Activated T-helper 17 cell treated with anti-CD3 and anti-CD28 coated beads, Interleukin-2, amount 50 U/mL, for 72 hours (primary cell): ENCODE measurements at places on chromosomes 2 and 18.

DNA sequence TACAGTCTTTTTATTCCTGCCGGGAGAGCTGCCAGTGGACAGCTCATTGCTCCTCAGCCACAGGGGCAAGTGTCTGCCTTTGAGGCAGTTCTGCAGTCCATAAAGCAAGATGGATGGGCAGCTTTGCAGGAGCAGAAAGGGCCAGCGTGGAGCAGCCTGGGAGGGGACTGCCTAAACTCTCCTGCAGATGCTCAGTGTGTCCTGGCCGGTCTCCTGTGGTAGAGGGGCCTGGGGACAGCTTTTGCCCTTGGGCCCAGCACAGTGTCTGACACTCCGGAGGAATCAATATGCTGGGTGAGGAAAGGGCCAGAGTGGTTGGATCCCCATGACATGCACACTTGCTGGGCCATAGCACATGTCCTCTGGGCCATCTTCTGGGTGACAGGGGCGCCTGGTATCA is 65.7 kb upstream of the DAPL1 start:
- H3K36me3 ChIP-seq: no peaks in the 10 kb centered on the region
- H3K4me3 ChIP-seq: no peak overlapping the region
- ATAC-seq: no peak

GRCh38 chr18:7383002-7383980 is 152.4 kb downstream of the LRRC30 start:
- H3K4me1 ChIP-seq: peaks cover 3% of the 10 kb centered on the region
- H3K4me3 ChIP-seq: no peak overlapping the region
- ATAC-seq: no peak

DNA sequence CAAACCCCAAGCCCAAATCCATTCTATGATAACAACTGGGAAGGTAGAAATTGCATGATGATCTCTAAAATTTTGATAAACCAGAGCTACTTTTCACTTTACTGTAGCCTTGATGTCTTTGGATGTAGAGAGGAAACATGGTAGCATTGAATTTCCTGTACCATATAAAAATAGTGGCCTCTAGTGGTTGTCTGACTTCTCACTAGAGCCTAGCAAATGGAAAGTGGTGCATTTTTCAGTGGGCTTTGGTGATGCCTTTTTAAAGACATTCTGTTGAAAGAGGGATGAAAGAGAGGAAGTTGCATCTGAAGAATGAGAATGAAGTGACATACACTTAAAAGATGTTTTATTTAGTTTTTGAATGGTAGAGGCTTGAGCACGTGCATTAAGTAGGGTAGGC is 662.2 kb downstream of the XIRP2 start:
- H3K4me3 ChIP-seq: no peak overlapping the region
- ATAC-seq: no peak
- no peak overlapping the region for H3K27ac ChIP-seq
- H3K36me3 ChIP-seq: no peaks in the 10 kb centered on the region
- no peaks in the 10 kb centered on the region for H3K27me3 ChIP-seq

DNA sequence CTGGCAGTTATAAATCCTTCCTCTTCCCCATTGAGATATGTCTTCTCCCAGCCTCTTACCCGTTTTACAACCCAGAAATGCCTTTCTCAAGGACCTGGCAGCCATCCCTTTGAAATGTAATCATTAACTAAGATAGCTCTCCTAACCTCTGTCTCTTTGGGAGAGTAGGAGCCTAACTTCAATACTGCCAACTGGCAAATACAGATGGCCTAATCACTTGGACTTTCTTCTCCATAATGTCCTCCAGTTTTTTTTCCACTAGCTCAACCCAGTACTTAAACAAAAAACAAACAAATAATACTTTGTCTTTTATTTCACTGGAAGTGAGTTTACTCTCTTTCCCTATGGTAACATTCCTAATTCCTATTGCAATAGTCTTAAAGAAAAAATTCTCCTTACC is 1391.1 kb downstream of the SUCLG1 start:
- ATAC-seq: no peak
- no peaks in the 10 kb centered on the region for H3K4me1 ChIP-seq
- no peaks in the 10 kb centered on the region for H3K36me3 ChIP-seq
- H3K4me3 ChIP-seq: no peak overlapping the region
- H3K27me3 ChIP-seq: no peaks in the 10 kb centered on the region

DNA sequence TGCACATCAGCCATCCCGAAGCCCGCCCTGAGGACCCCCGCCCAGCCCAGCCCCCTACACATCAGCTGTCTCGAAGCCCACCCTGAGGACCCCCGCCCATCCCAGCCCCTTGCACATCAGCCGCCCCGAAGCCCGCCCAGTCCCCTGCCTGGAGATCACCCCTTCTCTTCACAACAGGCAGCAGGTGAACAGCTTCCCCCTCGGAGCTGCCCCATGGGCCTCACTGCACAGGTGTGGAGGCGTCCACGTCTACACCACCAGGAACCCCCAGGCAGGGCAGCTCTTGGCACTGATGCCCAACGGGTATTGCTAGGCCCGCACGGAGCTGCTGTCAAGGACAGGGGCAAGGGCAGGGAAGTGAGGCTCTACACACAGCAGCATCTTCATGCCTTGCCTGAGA is 137.6 kb downstream of the HDAC4 start:
- no peak overlapping the region for H3K27ac ChIP-seq
- no peak for ATAC-seq
- H3K4me1 ChIP-seq: peaks cover 60% of the 10 kb centered on the region
- H3K27me3 ChIP-seq: no peaks in the 10 kb centered on the region
- peak overlapping the region; percentile 98 for H3K4me3 ChIP-seq
- peaks cover 7% of the 10 kb centered on the region for H3K36me3 ChIP-seq

DNA sequence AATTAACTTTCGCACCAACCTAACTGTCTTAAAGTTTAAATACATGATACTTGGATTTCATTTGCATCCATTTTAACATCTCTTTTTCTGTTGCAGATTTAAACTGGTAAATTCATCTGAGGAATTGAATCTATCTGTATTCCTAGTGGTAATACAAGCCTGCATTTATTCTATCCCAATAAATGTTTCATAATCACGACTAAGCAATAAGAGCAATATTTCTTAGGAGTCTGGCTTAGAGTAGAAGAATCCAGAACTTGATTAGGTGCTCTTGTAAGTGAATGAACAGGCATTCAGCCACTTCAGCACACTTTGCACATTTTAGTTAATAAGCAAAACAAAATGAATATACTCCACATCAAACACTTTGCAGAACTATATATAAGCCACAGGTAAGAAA is 27.0 kb downstream of the MSH6 start:
- peaks cover 5% of the 10 kb centered on the region for H3K4me1 ChIP-seq
- peaks cover 100% of the 10 kb centered on the region for H3K36me3 ChIP-seq
- ATAC-seq: no peak
- H3K27me3 ChIP-seq: no peaks in the 10 kb centered on the region
- no peak overlapping the region for H3K4me3 ChIP-seq

- H3K36me3 ChIP-seq: no peaks in the 10 kb centered on the region
- no peak for ATAC-seq
- H3K4me1 ChIP-seq: no peaks in the 10 kb centered on the region
- H3K4me3 ChIP-seq: no peak overlapping the region
- H3K27ac ChIP-seq: no peak overlapping the region
Observed at GRCh38 chr2:233789554-233789953, 11.4 kb downstream of the MROH2A start.

DNA sequence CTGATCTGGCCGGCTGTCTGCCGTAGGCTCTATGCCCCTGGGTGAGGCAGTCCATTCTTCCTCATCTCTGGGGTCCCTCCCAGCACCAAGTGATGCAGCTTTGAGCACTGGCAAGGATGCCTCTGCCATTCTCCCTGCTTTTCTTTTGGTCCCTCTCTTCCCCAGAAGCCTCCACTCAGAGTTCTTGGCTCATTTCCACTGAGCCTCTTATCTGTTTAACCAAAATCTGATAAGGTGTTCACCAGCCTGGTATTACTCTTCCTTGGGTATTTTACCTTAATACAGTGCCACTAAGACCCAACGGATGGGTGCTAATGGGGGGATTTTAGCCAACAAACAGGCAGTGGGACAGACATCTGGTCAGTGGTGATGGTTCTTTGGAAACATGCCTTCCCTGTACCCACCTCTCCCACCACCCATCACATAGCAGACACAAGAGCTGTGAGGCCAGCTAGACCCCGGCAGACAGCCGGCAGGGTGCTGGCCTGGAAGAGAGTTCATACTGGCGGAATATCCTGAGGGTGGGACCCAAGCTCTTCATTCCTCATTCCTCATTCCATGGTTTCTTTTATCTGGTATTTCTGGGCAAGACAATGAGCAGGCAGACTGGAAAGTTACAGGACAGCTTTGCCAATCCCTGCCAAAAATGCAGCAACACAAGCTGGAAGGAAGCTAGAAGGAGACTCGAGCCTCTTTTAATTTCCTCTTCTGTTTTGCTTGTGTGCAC is 34.6 kb downstream of the ZBTB7C start:
- no peaks in the 10 kb centered on the region for H3K36me3 ChIP-seq
- no peaks in the 10 kb centered on the region for H3K4me1 ChIP-seq
- H3K27me3 ChIP-seq: peaks cover 16% of the 10 kb centered on the region
- ATAC-seq: no peak
- H3K27ac ChIP-seq: no peak overlapping the region
- H3K4me3 ChIP-seq: no peak overlapping the region

- H3K4me3 ChIP-seq: no peak overlapping the region
- no peak overlapping the region for H3K27ac ChIP-seq
- ATAC-seq: peak; percentile 43
- H3K36me3 ChIP-seq: no peaks in the 10 kb centered on the region
- H3K4me1 ChIP-seq: no peaks in the 10 kb centered on the region
Observed at GRCh38 chr18:7830468-7830867, 263.4 kb downstream of the PTPRM start.

DNA sequence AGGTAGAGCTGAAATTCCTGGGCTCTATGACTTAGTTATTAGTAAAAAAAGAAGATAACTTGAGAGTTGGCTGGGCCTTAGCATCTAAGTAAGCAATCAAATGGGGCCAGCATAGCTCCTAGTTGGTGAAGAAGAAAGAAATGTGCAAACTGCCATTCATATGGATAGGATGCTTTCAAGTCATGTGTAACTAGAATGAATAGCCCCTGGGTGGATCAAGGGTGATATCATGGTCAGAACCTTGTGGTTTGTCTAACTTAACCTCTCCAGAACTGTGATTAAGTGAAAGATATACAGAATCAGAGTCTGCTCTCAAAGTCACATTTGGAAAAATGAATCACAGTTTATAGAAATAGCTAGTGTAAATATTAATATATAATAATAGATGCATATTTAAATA is 198.7 kb upstream of the DTNA start:
- no peaks in the 10 kb centered on the region for H3K4me1 ChIP-seq
- H3K27me3 ChIP-seq: no peaks in the 10 kb centered on the region
- no peak overlapping the region for H3K4me3 ChIP-seq
- no peak overlapping the region for H3K27ac ChIP-seq

DNA sequence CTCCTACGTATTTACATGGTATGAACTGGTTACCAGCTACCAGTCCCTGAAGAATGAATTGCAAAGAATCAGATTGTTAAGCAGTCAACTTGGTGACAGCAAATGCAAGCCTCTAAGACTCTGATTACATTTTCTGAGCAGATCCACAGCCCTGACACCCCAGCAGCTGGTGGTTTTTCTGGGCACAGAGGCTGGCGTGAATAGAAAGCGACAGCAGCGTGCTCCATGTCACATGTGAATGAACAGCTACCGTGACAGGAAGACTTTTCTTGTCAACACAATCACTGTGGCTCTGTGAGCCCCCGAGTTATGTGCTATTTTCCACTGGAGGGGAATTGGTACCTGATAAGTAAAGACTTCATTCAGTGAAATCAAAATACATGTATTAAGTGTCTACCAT is 93.2 kb upstream of the CBLN2 start:
- no peak for ATAC-seq
- no peak overlapping the region for H3K4me3 ChIP-seq
- no peaks in the 10 kb centered on the region for H3K36me3 ChIP-seq
- no peak overlapping the region for H3K27ac ChIP-seq
- no peaks in the 10 kb centered on the region for H3K27me3 ChIP-seq

DNA sequence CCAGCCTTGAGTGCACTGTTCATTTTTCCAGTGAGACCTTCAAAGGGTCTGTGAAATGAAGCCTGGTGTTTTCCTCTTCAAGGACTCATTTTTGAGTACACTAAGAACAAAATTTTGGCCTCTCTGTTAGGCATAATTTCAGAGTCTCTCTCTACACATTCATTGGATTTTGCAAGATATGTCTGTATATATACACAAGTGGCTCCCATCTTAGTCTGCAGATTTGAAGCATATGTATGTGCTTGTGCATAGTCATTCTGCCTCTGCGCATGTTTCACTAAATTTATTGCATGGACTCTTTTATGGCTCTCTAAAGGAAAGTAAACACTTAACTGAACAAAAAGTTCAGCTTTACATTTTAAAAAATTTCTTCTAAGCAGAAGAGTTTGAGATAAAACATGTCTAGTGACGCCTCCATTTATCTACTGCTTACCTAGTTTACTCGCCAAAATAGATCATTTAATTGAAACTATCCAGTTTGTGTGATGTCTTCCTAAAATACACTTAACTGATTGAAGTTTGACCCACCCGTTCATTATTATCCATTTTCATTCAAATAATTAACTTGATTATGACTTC is 145.9 kb downstream of the FMNL2 start:
- H3K4me3 ChIP-seq: no peak overlapping the region
- H3K4me1 ChIP-seq: no peaks in the 10 kb centered on the region
- ATAC-seq: no peak
- H3K27ac ChIP-seq: no peak overlapping the region

- no peak overlapping the region for H3K27ac ChIP-seq
- no peaks in the 10 kb centered on the region for H3K4me1 ChIP-seq
- no peak overlapping the region for H3K4me3 ChIP-seq
- H3K27me3 ChIP-seq: no peaks in the 10 kb centered on the region
- ATAC-seq: no peak
- no peaks in the 10 kb centered on the region for H3K36me3 ChIP-seq
Observed at GRCh38 chr2:212451786-212452231, 86.8 kb downstream of the ERBB4 start.

- H3K4me1 ChIP-seq: no peaks in the 10 kb centered on the region
- no peak within 1 kb of the TSS for H3K4me3 ChIP-seq
- no peaks in the 10 kb centered on the region for H3K36me3 ChIP-seq
- no peak for ATAC-seq
- H3K27ac ChIP-seq: no peak within 1 kb of the TSS
Observed at GRCh38 chr2:130755256-130756052, at the start of gene AMER3. TSS of gene AMER3 (plus strand) at chr2:130755540. CDS start at chr2:130762073, 6,533 bp downstream.

DNA sequence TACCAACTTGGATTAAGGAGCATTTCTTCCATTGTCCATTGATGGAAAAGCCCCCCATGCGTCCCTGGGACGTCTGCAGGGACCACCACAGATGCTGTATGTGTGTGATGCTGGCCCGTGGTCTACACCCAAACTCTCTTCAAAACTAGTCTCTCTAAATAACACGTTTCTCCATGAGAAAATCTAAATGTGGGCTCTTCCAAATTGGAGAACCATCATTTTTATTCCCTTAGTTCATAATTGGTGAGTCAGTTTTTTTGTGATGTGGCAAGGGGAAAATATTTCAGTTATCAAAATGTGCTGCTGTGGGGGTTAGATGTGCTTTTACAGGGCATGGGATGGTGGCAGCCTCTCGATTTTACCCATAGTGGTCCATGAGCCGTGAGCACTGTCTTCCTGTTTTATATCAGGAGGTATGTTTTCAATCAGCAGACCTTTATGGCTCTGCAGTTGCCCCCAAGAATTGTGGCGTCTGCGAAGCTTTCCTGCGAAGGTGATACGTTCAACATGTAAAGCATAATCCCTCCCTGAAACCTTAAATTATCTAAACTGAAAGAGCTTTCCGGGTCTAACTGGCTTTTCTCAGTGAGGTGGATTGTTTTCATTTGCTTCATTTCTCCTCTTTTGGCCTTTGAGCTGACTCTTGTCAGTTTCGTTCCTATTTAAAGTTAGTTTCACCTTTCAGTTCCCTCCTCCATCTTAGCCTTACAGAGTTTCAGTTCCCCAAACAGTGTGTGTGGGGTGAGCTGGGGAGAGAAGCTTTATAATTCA is 78.4 kb downstream of the SETBP1 start:
- no peaks in the 10 kb centered on the region for H3K36me3 ChIP-seq
- peak overlapping the region; percentile 91 for H3K27ac ChIP-seq
- ATAC-seq: peak; percentile 91
- H3K4me3 ChIP-seq: peak overlapping the region; percentile 73
- peaks cover 22% of the 10 kb centered on the region for H3K4me1 ChIP-seq
